ENCODE measurements at places on chromosomes 16 and 17.

DNA sequence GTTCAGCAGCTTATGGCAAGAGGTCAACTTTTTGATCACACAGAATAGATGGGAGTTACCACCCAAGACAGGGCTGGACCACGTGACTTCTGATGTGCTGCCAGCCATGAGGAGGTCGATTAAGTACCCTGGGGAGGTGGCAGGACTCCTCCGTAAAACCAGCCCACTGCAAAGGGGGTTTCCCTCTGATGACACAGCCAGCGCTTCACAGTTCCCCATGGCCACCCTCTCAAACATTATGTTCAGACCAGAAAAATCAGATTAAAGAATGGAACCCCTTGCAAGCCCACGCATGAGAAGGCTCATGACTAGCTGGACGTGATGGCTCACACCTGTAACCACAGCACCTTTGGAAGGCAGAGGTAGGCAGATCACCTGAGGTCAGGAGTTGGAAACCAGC, 222.9 kb downstream of the CPPED1 start:
- no peak for DNase-seq

DNA sequence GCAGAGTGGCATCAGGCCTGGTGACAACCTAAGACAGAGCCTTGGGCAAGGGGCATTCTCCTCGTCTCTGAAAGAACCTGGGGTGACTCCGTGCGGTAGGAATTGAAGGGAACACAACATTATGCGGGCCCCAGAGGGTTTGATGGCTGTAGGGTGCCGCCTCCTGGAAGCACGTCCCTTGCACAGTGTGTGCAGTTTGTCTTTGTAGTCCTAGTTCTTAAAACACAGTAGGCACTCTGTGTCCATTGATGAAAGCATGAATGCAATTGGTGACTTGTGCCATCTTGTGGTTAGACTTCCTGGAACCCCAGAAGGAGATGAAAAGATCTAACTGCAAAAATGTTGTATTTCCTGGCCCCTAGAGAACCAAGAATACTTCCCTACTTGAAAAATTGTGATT, 279.8 kb downstream of the UTP18 start:
- DNase-seq, result peak; percentile 88

DNA sequence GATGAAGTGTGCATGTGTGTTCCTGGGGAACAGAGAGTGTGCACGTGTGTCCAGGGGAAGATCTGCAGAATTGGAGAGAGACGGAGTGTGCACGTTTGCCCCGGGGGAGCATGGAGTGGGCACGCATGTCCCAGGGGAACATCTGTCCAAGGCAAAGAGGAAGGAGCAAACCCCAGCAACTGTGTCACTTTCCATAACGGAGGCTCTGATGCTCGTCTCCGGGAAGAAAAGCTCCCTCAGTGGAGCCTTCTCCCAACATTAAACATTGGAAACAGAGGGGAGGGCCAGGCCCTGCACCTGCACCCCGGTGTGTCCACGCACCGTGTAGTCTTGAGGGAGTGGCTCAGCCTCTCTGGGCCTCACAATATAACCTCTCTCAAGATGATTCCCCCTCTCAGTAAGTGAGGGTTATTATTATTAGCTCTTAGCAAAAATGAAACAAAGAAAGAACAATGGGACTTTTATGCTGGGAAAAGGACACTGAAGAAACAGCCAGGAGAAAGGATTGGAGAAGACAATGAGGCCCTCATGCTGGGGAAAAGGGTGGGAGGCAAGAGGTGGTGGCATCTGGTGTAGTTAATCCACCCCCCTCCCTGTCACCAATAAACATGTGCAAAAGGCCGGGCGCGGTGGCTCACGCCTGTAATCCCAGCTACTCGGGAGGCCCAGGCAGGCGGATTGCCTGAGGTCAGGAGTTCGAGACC, 7.6 kb downstream of the RAB40B start:
- DNase-seq, result peak; percentile 96

DNA sequence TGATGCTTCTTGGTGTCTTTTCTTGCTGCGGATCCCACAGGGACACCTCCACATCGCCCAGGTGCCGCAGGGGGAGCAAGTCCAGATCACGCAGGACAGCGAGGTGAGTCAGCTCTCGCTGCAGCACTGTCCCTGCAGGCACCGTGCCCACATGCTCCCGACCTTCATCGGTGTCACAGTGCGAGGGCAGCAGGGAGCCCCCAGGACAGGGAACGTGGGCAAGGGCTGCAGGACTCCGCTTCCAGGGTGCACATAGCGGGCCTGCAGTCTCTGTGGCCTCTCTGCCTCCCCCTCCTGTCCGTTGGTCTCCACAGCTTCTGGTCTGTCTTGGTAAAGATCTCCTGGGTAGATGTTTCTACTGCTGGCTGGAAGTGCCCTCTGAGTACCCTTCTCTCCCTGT, 84.1 kb downstream of the BANP start:
- DNase-seq, result no peak

DNA sequence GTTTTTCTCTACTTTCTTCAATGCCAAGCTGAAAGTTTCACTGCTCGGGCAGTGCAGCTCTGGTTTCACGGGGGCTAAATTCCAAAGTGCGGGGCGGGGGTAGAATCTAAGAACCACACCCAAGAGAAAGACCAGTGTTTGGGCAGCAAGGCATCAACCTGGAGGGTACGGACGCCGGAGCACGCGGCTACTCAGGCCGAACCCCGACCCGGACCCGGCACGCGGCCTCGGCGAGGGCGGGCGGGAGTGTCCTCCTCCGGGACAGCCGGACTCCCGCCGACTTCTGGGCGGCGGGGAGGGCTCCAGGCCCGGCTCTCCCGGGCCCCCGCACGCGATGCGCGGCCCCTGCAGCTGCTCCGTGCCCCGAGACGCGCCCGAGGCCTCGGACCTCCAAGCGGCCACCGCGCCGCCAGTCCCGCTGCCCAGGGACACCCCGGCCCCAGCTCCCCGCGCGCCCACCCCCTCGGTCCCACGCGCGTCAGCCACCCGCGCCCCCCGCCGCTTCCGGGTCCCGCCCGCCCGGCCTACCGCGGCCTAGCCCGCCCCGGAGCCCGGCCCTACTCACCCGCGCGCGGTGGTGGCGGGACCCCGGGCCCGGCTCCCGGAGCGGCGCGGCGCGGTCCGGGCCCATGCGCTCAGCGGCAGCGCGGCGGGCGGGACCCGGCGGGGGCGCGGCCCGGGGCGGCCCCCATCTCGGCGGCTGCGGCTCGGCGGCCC, 561 bp downstream of the AXIN1 start:
- DNase-seq, result no peak

DNA sequence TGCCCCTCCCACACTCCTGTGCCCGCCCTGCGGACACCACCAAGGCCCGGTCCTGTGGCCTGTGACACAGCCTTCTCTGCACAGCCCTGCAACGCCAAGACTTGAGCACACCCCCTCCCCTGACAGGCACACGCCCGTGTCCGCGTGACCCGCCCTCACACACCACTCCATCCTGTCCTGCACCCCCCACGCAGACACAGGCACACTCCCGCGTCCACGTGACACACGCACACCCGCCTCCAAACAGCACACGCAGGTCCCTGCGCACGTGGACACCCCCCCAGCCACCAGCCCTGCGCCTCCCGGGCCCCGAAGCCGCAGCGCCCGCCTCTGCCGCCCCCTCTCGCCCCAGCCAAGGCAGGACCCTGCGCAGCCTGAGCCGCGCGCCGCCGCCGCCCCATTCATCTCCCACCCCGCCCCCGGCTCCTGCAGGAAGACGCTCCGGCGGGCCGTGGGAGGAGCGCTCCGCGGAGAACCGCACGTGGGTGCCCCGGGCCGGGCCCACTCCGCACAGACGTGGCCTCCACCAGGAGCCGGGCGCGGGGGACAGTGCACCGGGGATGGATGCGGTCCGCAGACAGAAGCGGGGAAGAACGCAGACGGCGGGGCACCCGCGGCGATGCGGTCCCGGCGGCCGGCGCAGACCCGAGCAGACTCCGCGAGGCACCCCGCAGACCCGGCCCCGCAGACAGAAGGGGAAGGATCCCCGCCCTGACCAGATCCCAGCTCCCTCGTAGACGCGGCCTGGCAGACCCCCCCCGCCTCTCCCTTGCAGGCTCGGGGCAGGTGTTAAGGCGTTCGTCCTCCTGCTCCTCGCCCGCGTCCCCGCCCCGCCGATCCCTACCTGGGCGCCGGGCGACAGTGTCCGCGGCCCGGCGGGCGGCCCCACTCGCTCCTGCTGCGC, 506 bp downstream of the CAMKK1 start:
- peak; percentile 46 for DNase-seq

GRCh38 chr17:50466371-50467113, 2.1 kb downstream of the CHAD start:
- DNase-seq, result no peak

- no peak for DNase-seq
Measured at GRCh38 chr16:82801361-82801760, 174.6 kb downstream of the CDH13 start.

GRCh38 chr17:31696184-31696602, 162.9 kb downstream of the COPRS start:
- DNase-seq, result peak; percentile 56

GRCh38 chr16:1953734-1954133, 755 bp downstream of the RPL3L start:
- no peak for DNase-seq

- peak; percentile 52 for DNase-seq
Measured at GRCh38 chr17:19867329-19868078, at the start of gene ULK2. TSS of gene ULK2 (minus strand) at chr17:19867936. CDS start at chr17:19867417, 519 bp downstream.

- no peak for DNase-seq
Measured at GRCh38 chr16:12098429-12099310, 122.1 kb downstream of the SNX29 start.

GRCh38 chr16:5965321-5965720, 867.7 kb upstream of the EEF2KMT start:
- no peak for DNase-seq

DNA sequence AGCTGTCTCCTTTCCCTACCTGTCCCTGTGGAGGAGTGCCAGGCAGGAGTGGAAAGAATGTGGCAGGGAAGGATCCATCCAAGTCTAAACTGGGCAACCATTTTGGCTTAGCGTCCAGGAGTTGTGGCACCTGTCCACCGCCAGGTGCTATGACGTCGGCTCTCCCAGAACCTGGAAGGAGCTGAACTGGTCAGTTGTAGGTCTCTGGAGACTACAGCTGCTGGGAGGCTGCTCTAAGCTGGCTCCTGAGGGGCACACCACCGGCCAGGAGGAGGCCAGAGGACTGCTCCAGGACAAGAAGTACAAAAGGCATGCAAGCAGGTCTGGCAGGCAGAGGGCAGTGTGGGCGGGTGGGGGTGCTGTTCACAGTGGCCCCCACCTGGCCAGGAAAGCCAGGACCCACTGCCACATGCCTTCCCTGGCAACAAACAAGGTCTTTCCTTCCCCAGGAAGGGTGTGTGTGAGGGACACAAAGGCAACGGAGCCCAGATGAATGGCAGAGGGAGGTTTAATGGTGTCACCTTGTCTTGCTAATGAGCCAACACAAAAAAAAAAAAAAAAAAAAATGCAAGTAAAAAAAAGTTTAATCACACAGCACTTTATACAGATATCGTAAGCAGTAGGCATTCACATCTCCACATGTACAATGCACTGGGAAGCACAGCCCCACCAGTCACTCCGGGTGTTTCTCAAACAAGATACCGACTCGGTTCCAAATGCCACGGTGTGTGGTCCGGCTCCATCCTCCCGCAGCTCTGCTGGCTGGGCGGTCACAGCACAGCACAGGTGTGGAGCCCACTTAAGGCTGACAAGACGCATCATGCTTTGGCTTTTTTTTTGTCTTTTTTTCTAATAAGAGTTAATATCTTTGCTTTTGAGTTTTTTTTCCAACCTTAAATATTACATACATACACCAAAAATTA, 4.8 kb downstream of the SPHK1 start:
- DNase-seq, result no peak

DNA sequence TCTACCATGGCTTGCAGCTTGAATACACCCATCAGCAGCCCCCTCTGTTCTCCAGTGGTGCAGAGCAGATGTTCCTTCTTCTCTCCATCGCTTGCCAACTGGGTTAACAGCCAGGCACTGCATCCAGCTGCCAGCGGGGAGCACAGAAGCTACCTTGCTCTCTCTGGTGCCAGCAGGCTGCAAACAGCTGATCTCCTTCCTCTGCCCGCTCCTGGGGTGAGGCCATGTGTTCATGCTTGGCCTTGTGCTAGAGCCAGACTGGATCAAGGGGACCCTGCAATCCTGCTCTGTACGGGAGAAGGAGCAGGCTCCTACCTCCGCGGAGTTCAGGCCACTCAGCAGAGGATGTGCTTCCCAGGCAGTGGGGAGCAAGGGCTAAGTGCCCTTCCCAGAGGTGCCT, 24.1 kb upstream of the ENGASE start:
- DNase-seq, result no peak

- no peak for DNase-seq
Measured at GRCh38 chr16:78502812-78503350, 403.4 kb downstream of the WWOX start.

GRCh38 chr16:23369416-23369815, 67.3 kb downstream of the SCNN1B start:
- DNase-seq, result no peak

GRCh38 chr16:89023621-89024511, 46.9 kb upstream of the CBFA2T3 start:
- no peak for DNase-seq

- no peak for DNase-seq
Measured at GRCh38 chr17:35560703-35561102, at the start of gene SLFN14. TSS of gene SLFN14 (minus strand) at chr17:35560819. CDS start at chr17:35558062, 2,757 bp downstream.

GRCh38 chr17:60749708-60750107, 72.1 kb downstream of the BCAS3 start:
- DNase-seq, result no peak

DNA sequence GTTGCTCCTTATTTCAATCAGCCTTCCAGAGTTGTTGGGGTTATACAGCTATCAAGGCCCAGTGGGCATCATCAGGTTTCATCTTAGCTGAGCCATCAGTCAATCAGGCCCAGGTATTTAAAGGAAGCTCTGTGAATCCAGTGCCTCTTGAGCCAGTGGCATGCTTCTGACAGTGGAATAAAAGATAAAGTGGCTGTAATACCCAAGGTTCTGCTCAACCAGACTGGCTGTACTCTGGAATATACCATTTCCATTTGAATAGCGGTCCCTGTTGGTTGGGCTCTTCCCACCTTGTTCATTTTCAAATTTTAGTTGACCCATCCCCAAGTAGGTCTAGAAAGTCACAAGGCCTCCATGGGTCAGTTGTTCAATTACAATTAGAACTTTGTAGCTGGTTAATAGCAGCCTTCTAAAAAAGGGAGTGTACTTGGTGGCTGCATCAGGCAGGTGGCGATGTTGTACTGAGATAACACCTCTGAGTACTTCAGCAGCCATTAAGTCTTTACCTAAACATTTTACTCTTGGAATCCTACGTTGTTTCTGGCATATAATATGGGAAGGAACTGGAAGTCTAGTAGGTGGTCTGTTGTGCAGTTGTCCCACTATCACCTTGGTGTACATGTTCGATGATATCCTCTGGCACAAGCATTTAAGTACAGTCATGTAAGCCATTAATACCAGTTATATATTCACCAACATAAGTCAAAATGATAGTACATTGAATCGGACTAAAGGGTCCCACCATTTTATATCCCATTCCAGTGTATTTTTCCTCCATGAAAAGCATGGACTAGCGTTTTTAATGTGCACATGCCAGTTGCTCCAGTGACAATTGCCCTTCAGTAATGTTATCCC, 294.1 kb downstream of the BCAS3 start:
- no peak for DNase-seq

Measured in pons (tissue), 1 donor.